Aorta (tissue), 5 donors: ENCODE measurements at places on chromosomes 16 and 17. TPM values are rescaled to one million over a fixed set of nuclear protein-coding genes. Genes with fewer than 3 reads are reported as not detected.

Gene ENPP7
- not detected for total RNA-seq

Gene FOXK2
- total RNA-seq: 52.0 TPM

Gene PYY
- not detected for total RNA-seq

Gene CCL4L2
- 0.94 TPM for total RNA-seq

Gene ATAD5
- 1.6 TPM for total RNA-seq

Gene CLEC18B
- total RNA-seq: 3.0 TPM

Gene CD300E
- 4.3 TPM for total RNA-seq

Gene TBC1D26
- not detected for total RNA-seq

Gene NMRAL1
- 23.5 TPM for total RNA-seq

Gene TCF25
- 207 TPM for total RNA-seq

Gene KRTAP4-9
- not detected for total RNA-seq

Gene CCT6B
- 1.9 TPM for total RNA-seq

Gene SMIM5
- total RNA-seq: 0.23 TPM

Gene KCNJ2
- 5.1 TPM for total RNA-seq

Gene ALDH3A2
- total RNA-seq: 78.6 TPM

Gene CDH5
- 97.5 TPM for total RNA-seq

Gene MT1M
- total RNA-seq: 11.8 TPM

Gene TMEM238L
- total RNA-seq: not detected

Gene RND2
- total RNA-seq: 2.7 TPM

Gene PARD6A
- 5.3 TPM for total RNA-seq

Gene TP53TG3C
- total RNA-seq: not detected

Gene SCNN1B
- 1.3 TPM for total RNA-seq

Gene NPIPB6
- 2.3 TPM for total RNA-seq

Gene CES3
- 1.0 TPM for total RNA-seq

Gene DOC2A
- total RNA-seq: 1.8 TPM

Gene SLC9A5
- 1.6 TPM for total RNA-seq

Gene CCR7
- 0.84 TPM for total RNA-seq

Gene EPN3
- not detected for total RNA-seq

Gene ASB16
- 2.1 TPM for total RNA-seq

Gene KRTAP1-1
- total RNA-seq: not detected

Gene DCXR
- total RNA-seq: 62.2 TPM

Gene GPRC5C
- 51.7 TPM for total RNA-seq

Gene PPP1R1B
- total RNA-seq: 2.5 TPM

Gene PGAP3
- 21.9 TPM for total RNA-seq

Gene NAT9
- 44.5 TPM for total RNA-seq

Gene COX11
- 47.4 TPM for total RNA-seq

Gene LRRC36
- total RNA-seq: not detected

Gene PSMD12
- total RNA-seq: 46.8 TPM

Gene EPOP
- 1.5 TPM for total RNA-seq

Gene TBC1D16
- 43.6 TPM for total RNA-seq

Gene KCNJ18
- total RNA-seq: not detected

Gene TPSB2
- total RNA-seq: 51.0 TPM

Gene BRICD5
- 3.4 TPM for total RNA-seq

Gene TBC1D3
- total RNA-seq: not detected

Gene LGALS9
- total RNA-seq: 64.0 TPM

Gene TNP2
- not detected for total RNA-seq

Gene IRX5
- total RNA-seq: 0.96 TPM

Gene DVL2
- total RNA-seq: 45.6 TPM

Gene PNMT
- 1.5 TPM for total RNA-seq

Gene TBC1D3E
- total RNA-seq: not detected

Gene HSF4
- 22.2 TPM for total RNA-seq

Gene KRT24
- total RNA-seq: not detected
